ENCODE measurements at places on chromosomes 1 and 21.

- no peak for DNase-seq
Measured at GRCh38 chr21:31257265-31257664, 86.8 kb downstream of the TIAM1 start.

GRCh38 chr1:109252893-109253802 is 3.8 kb downstream of the CELSR2 start:
- no peak for DNase-seq

DNA sequence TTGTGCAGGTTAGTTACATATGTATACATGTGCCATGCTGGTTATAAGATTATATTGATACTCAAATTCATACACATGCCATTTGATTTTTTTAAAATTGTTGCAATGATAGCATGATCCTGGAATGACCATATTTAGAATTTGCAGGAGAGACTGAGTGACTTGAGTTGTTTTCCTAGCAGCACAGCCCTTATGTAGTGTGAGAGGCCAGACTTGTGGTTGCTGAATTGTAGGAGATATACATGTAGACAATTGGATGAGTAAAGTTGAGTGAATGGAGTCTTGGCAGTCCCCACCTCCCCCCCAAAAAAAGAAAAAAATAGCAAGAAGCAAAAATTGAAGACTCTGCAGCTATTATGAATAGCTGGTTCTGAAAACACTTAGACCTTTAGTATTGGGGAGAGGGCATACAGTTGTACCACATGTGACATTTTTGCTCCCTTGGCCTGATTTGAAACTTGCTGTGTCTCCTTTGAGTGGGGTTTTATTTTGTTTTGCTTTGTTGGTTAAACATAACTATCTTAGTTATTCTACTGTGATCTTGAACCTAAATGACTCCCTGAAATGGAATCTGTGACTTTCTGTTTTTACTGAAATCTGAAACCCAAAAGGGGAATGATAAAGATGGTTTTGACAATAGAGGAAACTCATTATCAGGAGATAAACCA is 280.3 kb downstream of the HMCN1 start:
- no peak for DNase-seq

DNA sequence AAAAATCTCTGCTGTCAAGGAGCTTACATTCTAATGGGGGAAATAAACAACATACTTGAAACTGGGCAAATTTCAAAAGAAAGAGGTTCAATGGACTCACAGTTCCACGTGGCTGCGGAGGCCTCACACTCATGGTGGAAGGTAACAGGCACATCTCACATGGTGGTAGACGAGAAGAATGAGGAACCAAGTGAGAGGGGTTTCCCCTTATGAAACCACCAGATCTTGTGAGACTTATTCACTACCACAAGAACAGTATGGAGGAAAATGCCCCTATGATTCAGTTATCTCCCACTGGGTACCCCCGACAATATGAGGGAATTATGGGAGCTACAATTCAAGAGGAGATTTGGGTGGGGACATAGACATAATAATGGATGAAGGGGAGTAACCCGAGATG is 226.4 kb downstream of the ZP4 start:
- no peak for DNase-seq

GRCh38 chr1:84840346-84840745 is 52.7 kb downstream of the LPAR3 start:
- no peak for DNase-seq

DNA sequence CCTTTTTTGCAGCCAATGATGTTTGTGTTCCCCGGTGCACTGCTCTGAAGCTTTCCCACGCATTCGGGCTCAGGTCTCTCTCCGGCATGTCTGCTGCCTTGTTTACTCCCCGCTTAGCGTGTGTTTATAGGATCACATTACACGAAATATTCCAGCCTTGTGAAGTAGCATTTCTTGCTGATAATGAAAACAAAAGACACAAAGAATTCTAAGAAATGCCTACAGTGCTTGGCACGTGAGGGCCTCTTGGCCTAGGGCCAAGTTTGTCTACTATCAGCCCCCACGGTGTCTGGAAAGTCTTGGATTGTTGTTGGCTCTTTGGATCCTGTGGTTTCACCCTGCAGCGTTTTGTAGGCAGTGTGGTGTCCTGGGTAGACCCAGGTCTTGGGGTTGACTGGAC is 11.2 kb upstream of the GSTM4 start:
- DNase-seq, result no peak

DNA sequence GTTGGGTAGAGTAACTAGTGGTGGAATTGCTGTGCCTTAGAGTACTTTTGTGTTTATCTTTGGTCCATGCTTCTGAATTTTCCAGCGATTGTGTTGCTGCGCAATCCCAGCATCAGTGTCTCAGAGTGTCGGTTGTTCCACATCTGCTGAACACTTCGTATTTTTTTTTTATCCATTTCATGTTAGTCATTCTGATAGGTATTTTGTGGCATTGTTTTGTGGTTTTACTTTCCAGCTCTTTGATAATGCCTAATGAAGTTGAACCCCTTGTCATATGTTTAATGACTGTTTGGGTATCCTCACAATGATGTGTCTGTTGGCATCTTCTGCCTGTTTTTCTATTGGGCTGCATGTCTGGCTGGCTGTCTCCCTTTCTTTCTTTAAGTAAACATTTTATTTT is 13.6 kb downstream of the TUFT1 start:
- DNase-seq, result no peak

DNA sequence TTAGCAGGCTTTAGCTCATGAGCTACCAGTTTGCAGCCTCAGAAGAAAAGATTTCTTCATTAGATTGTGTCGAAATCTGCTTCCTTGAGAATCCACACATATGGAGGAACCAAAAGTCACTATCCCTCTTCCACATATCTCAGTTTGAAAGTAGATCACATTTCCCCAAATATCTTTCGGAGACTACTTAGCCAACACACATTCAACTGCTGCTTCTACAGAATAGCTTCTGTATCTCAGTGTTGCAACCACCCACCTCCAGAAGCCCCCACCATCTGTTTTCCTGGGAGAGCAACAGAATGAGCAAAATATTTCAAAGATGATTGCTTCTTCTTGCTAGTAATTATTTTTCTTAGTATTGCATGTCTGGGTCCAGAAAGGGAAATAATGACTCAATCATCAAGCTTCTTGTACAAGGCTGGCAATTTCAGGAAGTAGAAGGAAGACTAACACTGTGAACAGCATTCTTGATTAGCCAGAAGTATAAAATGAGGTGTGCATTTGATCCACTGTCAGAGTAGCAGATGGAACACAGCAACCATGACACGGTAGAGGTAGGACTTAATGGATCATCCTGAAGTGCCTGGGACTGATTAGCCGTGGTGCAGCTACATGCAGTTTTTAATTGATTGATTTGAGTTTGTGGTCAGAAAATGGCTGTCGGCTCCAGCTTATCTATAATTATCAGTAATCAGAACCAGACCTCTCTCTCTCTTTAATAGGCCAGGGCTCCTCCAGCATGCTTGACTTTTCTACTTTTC is 24.9 kb downstream of the ZC3H11B start:
- DNase-seq, result no peak

Measured in NCI-H1930 (cell line).